ENCODE measurements at places on chromosomes 1 and 21. TPM values are rescaled to one million over a fixed set of nuclear protein-coding genes. Genes with fewer than 3 reads are reported as not detected.
A peak's percentile ranks its signal among the peaks of the same experiment; 100 is the strongest.

Gene OVAAL
- not detected for total RNA-seq

- peak; percentile 37 for DNase-seq
Measured at GRCh38 chr1:22636927-22637326, 499 bp downstream of the C1QA start.

DNA sequence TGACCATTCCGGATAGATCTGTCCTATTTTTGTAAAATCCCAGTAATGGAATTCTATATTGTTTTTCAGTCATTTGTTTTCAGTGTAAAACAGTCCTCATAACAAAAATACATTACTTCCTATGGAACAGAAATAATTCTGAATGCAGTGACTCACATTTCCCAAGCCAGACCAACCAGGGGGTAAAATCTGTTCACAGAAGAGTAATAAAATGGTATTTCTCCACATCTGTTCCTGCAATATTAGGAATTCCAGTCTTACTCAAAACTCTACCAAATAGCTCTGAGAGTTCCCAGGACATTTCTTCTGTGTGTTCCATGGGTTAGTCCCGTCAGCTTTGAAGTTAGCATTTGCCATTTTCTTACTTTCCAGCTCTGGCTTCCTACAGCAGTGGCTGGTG, 2.6 kb upstream of the DDR2 start:
- no peak for DNase-seq

DNA sequence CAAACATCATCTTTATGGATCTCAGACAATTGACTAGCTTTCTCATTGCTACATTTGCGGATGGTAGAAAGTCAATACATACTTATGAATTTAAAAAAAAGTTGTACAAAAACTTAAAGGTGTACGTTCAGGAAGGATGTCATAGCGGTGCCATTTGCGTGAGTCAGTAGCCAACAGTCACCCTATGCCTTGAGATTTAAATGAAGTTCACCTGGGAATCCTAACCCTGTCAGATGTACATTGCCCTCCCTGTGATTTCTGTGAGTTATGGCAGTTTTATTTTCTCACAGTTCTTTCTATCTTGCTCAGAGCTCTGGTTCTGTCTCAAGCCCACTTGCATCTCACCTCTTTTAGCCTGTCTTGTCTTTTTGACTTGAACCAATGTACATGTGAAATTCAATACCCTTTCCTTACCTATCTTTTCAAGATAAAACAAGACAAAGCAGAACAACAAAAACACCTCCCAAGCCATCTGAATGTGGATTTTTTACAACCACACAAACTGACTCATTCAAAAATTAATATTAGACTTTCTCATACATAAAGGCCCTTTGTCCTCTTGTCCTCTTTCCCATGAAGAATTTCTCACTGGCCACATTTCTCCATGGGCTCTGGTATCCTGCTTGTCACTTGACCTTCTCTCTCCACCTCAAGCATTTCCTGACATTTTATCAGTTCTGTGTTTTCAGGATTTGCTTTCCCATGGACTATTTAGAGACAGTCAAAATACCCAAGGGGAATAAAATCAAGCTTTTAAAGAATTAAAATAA, 25.3 kb upstream of the ZNF697 start:
- peak; percentile 72 for DNase-seq

GRCh38 chr1:198678301-198678836, 39.5 kb downstream of the PTPRC start:
- DNase-seq: peak; percentile 21

All from osteoblast (primary cell).